ENCODE measurements at places on chromosomes 1 and 21.

GRCh38 chr21:29481641-29482040 is 182.9 kb downstream of the BACH1 start:
- DNase-seq, result no peak

- DNase-seq, result no peak
Observed at GRCh38 chr1:24939040-24939674, 9.1 kb upstream of the RUNX3 start.

GRCh38 chr1:186858923-186859322 is 30.2 kb downstream of the PLA2G4A start:
- DNase-seq, result peak; percentile 58

DNA sequence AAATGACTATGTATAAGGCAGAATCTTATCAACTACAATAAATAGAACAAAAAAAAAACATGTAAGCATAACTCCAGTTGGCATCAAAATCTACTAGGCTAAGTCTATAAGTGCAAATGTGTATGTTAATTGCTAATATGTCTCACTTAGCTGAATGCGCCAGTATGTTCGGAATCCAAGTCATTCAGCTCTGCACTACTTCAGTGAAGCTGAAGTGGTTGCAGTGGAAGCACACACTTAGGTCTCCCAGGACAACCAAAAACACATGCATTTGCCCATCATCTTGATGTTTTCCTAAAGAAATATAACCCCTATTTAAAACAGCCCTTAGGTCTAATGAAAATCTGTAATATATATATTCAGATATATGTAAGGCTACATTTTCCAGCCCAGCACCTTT is 41.0 kb upstream of the RGS2 start:
- DNase-seq, result no peak

DNA sequence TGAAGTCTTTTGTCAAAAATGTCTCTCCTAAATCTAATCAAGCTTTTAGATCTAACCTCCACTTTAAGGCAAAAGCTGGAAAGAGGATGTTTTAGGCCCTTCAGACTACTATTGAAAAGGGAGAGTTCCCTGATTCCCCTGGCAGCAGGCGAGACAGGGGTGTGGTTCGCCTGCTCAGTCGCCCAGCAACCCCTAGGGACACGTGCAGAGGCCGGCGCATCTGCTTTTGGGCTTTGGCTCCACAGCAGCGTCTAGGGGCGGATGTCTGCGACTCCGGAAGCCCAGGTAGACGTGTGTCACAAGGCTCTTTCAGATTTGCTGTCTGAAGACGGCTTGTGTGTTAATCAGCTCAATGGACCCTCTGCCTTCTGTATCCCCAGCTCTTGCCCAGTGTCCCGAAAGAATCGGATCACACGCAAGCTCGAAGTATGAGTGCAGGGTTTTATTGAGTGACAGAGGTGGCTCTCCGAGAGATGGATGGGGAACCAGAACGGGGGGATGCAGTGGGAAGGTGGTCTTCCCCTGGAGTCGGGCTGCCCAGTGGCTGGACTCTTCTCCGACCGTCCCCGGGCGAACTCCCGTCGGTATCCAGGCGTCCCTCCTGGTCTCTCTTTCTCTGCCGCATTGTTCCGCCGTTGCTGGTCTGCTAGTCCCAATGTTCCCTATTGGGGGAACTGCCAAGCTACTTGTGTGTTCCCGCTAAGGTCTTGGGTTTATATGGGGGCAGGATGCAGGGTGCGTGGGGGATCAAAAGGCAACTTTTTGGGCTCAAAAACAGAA is 45.5 kb downstream of the OLFML2B start:
- no peak for DNase-seq

DNA sequence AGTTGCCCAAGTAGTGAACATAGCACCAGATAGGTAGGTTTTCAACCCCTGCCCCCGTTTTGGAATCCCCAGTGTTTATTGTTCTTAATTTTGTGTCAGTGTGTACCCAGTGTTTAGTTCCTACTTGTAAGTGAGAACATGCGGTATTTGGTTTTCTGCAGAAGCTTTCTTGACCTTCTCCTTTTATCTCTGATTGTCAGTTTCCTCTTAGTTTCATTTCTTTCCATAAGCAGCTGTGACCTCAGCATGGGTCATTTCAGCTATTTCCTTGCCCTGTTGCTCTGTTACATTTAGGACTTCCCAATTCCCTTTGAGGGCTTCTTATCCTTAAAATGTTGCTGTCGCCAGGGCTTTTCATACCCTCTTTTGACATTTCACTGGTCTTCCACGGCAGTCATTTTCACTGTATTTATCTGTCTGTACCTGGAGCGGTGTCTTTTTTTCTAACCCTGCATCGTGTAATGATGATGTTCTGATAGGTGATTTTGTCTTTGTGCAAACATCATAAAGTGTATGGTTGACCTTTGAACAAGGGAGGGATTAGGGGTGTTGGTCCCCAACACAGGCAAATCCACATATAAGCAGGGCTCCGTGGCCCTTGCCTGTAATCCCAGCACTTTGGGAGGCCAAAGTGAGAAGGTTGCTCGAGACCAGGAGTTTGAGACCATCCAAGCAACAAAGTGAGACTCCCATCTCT is 15.0 kb downstream of the ITSN1 start:
- DNase-seq, result no peak

DNA sequence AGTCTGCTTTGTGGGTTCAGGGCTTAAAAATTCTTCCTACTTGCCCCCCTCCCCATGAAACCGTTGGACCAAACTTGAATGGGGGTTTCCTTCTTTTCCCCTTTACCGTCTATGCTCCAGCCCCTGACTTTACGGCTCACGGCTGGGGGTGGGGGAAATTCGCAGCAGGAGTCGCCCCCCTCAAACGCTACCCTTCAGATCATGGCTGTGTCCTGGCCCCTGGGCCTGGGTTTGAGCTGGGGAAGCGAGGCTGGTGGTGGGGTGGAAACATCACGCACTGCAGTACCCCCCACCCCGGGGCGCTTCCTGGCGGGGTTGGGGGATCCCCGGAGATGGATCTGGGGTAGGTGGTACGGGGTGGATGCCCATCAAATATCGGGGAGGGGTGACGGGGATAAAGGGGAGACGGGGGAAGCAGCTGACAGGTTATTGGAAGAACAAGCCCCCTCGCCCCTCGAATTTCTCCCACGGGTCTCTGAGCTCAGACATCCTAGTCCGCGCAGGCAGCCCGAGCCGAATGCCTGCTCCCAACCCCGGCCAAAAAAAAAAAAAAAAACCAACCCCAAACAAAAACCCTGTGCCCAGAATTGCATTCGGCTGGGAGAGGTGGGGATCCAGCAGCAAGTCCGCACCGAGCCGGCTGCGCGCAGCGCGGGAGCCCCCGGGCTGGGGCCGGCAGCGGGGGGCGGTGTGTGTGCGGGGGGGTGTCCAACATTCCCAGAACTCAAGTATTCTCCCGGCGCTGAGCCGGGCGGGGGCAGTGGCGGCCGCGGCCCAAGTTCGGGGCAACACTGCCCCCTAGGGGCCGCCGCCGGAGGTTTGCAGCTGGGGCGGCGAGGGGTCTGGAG is 59.0 kb upstream of the ACOT11 start:
- DNase-seq, result peak; percentile 72
